CD14-positive monocyte (primary cell): ENCODE measurements at places on chromosomes 16 and 17.

DNA sequence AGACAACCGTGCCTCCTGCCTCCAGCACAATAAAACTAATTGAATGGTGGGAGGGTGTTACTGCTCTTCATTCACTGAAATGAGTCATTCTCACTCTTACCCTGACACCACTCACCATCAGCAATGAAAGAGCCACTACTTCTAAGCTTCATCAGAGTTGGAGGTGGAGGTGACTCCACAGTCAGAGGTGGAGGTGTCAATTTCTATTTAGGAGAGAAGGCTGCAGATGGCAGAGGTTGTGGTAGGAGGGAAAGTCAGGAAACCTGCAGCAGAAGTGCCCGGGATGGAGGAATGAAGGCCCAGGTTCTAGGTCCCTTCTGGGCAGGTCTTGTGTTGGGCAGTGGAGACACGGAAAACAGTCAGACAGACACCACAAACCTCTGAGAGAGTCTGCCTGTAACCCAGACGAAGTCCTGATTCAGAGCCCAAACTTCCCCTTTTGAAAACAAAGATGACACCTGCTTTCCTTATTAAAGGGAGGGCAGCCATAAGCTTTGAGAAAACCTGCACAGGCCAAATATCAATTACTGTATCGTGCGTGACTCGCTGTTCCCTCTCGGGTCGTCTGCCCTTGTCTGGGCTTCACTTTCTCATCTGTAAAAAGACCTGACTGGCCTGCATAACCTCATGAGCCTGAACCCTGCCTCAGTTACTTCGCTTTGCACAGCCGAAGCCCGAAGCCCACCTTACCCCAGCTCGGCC, 668 bp downstream of the ATPAF2 start:
- DNase-seq = peak; percentile 69

DNA sequence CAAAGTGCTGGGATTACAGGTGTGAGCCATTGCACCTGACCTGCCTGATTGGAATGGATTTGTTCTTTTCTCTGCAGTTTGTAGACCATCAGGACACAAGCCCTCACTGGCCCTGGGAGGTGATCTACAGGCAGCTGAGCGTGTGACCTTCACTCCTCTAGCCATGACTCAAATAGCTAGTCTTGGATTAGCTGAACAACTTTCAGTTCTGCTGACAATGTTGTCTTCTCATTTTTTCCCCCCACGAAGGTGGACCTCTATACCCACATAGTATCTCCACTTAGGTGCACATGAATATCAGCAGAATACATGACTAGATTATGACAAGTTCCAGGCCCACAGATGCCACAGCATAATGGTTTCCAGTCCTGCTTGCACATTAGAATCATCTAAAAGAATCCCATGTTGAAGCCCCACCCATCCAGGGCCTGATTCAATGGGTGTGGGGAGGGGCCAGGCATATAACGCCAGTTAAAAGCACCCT, 36.8 kb downstream of the HS3ST3B1 start:
- no peak for DNase-seq

DNA sequence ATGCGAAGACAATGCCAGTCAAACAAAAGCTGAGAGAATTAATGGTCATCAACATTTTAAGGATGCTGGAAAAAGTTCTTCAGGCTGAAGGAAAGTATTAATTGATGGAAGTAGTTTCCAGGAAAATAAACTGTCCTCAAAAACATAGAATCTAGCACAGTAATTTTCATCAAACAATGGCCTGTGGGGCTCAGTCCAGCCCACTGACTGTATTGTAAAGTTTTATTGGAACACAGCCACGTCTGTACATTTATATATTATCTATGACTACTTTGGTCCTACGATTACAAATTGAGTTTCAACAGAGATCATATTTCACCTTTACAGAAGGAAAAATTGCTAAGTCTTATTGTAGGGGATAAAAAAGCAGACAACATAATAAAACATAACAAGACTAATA, 484.5 kb downstream of the KCNJ2 start:
- DNase-seq = no peak

- DNase-seq = no peak
Observed at GRCh38 chr16:54287131-54288029, 793 bp upstream of the IRX3 start.

DNA sequence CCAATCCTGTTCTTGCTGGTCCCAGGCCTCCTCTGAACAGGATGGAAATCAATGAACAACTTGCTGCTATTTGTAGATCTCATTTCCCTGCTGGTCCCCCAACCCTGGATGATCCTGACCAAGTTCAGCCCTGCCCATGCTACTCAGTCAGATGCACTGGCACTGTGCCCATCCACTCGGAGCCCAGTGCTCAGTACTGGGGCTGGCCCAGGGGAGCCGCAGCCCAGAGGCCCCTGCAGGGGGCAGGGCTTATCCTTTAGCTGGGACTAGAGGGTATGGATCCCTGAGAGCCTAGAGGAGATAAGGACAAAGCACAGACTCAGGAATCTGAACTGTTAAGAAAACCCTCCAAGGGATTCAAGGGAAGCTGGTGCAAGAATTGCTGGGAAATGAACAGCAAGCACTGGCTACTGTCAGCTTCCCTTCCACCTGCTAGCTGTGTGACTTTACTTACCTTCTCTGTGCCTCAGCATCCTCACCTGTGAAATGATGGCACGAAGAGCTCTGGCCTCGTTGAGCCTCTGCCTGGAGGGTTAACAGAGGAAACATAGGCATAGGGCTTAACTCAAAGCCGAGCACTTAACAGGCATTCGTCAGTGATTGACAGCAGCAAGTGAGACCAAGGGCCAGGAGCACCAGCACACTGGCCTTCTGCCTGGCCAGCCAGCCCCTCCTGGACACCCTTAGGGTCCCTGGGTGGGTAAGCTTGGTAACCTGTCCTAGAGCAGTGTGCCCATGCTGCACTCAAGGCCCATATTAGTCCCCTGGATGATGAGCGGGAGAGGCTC, 29.8 kb upstream of the C1QL1 start:
- DNase-seq = no peak

GRCh38 chr16:4847774-4848587, 700 bp downstream of the UBN1 start:
- DNase-seq = peak; percentile 32

GRCh38 chr17:8109661-8110455, 8.5 kb downstream of the ALOXE3 start:
- DNase-seq = peak; percentile 55

DNA sequence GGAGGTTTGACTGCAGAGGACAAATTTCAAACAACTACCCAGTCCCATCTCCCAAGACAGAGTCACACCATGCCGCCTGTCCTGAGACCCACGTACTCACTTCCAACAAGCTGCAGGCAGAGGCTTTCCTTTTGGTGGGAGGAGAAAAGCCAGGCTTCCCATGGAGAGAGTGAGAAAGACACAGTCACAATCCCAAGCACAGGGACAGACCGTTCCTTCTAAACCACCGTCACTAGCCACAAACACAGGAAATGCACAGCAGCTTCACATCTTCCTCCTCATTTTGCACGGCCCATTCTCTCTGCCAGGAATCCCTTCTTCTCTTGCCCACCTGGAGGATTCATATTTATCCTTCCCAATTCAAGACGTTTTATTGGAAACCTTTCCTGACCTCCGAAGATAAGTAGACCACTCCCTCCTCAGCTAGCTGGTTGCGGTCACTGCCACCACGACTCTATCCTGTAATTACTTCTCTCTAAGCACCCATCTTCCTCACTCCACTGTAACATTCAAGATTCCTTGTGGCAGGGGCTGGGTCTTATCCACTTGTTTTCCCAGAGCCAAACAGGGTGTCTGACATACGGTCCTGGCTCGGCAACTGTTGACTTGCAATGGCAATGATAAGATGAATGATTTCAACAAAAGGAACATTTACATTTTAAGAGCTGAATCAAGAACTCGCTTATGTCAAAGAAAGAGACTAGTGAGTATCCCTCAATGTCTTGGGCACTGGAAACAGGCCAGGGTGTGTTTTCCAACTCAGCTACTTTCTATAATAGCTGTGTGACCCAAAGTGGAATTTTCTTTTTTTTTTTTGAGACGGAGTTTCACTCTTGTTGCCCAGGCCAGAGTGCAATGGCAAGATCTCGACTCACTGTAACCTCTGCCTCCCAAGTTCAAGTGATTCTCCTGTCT, 87.6 kb downstream of the XYLT1 start:
- DNase-seq = peak; percentile 42

DNA sequence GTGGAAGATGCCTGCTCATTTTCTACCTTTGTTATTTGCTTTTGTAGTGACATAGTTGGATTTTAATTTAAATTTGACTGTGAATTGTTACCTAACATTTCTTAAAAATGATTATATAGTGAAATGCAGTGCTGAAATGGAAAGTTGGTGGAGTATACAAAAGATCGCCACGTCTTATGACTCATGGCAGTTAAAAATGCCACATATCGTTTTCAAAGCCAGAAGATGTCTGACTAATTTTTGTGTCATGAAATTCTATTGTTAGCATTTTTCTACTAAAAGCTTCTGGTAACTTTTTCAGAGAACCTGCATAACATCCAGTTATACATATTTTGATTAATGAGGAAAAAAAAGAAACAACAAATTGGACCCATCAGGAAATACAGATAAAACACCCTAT, 20.6 kb downstream of the MAP2K4 start:
- no peak for DNase-seq

GRCh38 chr16:69187446-69188235, 677 bp downstream of the SNTB2 start:
- no peak for DNase-seq

GRCh38 chr17:80936218-80936617, 55.4 kb upstream of the CHMP6 start:
- DNase-seq = no peak

GRCh38 chr17:17859909-17860765, 23.4 kb upstream of the SREBF1 start:
- peak; percentile 56 for DNase-seq

- no peak for DNase-seq
Observed at GRCh38 chr17:60941028-60941427, 263.4 kb downstream of the BCAS3 start.

GRCh38 chr17:38673707-38674013, 1.1 kb downstream of the EPOP start:
- DNase-seq = no peak

DNA sequence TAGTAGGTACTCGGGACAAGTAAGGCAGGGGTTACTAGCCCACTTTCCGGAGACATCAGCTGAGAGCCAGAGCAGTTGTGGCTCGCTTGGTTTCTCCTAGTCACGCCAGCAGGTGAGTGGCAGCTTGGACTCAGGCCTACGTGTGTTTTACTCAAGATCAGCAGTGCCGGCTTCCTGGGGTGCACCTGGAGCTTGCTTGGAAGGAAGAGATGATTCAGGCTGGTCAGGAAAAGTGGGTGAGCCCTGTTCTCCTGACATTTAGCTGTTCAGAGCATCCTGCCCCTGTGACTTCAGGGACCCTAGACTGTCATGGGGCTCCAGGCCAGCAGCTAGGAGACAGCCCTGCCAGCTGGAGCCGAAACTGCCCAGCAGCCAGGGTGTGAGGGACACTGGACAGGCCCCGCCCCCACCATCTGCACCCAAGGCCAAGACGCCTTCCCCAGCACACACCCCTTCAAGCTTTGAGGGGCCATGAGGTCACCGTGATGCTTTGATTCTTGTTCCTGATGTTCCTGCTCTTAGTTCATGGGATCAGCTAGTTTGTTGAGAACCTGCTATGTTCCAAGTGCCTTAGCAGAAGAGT, 238.0 kb upstream of the CIBAR2 start:
- DNase-seq = no peak

DNA sequence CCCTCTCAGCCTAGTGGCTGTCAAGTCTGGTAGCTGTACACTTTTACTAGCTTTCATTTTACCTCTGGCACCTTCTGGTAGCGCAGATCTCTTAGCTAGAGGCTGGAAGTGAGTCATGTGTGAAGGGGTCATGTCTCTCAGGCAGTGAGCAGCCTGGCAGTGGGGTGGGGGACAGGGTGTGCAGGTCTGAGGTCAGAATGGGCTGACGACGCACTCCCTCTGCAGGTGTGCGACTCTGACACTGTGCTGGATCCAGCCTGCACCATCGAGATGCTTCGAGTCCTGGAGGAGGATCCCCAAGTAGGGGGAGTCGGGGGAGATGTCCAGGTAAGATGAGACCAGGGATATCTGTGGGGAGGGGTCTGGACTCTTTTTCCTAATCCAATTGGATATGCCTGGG, 7.8 kb downstream of the HAS3 start:
- DNase-seq = no peak

GRCh38 chr16:66325717-66326376, 40.6 kb upstream of the CDH5 start:
- no peak for DNase-seq

GRCh38 chr17:7589204-7589868, 558 bp downstream of the SOX15 start:
- peak; percentile 81 for DNase-seq

DNA sequence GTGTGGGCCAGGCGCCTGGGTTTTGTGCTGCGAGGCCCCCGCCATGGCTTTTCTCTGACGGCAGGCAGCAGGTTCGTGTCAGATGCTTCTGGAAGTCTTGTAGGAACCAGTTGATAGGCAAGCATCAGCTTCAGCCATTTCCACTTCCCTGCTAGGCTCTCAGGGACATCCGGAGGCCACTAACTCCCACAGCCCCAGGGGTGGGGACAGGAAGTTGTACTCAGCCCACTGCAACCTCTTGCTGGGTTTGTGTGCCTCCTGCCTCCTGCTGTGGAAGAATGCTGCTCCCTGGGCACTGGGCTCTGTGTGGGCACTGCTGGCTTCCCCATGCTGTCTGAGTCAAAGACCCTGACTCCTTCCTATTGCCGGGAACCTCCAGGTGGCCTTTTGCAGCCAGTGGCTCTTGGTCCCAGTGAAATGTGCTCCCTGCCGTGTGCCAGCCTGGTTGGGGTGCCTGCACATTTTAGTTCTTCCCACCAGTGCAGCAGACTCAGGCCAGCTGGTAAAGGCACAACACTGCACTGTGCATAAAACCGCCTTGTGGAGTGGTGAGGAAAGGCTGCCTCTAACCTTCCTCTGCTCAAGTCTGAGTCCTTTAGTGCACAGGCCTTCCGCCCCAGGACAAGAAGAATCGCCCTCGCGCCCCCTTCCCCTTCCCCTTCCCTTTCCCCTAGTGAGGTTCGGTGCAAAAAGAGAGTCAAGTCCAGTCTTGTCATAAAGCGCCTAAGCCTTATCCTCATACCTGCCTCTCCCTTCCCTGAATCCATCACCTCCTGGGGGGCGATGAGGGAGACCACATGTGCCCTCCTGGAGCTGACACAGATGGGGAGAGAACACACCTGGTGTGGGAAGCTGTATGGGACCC, 16.6 kb downstream of the LDHD start:
- DNase-seq = peak; percentile 44

- peak; percentile 78 for DNase-seq
Observed at GRCh38 chr17:63984651-63985386, 12.1 kb upstream of the SCN4A start.

- DNase-seq = no peak
Observed at GRCh38 chr16:49590166-49590871, 216.7 kb downstream of the C16orf78 start.

GRCh38 chr16:65200857-65201256, 79.0 kb upstream of the CDH11 start:
- DNase-seq = no peak
